Activated T-cell treated with anti-CD3 and anti-CD28 coated beads, Interleukin-2, amount 50 U/mL, for 4 hours (primary cell): ENCODE measurements at places on chromosomes 6 and 20. TPM values are rescaled to one million over a fixed set of nuclear protein-coding genes. Genes with fewer than 3 reads are reported as not detected.

The WFDC11 gene
- total RNA-seq, result not detected

The GPX5 gene
- total RNA-seq, result not detected

The ZFP57 gene
- total RNA-seq, result not detected

The TAGAP gene
- total RNA-seq, result 120 TPM

The CFB gene
- total RNA-seq, result 0.42 TPM

The STX11 gene
- total RNA-seq, result 31.8 TPM

The CAPN11 gene
- 0.68 TPM for total RNA-seq

GRCh38 chr6:146355521-146356100, 188.0 kb upstream of the RAB32 start:
- no peak for DNase-seq

GRCh38 chr6:100209323-100210136, 215.5 kb upstream of the MCHR2 start:
- no peak for DNase-seq

- no peak for DNase-seq
Measured at GRCh38 chr6:119161438-119161837, 83.0 kb upstream of the FAM184A start.

DNA sequence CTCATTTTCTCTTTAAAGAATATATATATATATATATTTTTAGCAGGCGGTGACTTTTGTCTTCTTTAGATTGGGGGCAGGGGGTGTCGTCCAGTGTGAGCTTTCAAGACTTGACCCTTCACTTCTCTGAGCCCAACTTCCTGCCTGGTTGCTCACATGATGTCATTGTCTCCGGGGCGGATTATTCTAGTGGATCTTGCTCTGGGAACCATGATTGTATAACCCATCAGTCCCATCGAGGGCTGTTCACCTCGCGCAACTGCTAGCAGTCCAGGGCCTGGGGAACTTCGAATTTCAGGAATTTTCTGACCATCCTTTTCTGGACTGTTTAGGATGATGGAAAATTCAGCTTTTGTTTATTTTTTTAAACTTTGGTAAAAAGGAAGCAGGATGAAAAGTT, 1.0 kb downstream of the IGF2R start:
- DNase-seq, result no peak

GRCh38 chr6:170096191-170096802, 194.6 kb downstream of the DLL1 start:
- DNase-seq, result no peak

DNA sequence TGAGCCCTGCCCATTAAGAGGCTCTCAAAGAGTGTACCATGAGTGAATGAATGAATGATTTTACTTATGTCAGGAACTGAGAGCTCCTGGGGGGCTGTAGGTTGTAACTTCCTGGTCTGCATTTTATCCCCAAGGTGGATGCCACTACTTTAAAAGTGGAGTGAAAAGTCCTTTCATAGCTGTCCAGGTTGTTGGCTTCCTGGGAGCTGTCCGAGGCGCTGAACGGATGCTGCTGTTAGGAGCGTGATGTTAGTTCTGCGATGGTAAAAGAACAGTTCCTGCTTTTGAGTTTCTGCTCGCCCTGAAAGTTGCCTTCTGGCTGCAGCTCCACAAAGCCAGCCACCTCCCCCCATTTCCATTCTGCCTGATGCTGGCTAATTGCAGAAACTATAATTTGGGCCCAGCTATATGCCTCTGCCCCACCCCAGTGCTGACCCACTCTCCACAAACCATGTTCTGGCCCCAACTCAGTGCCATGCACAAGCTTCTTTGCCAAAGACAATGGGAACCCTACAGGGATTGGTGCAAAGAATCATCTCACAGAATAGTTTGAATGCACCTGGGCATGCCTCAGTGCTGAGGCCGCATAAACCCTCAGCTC, 330.9 kb upstream of the CDH4 start:
- DNase-seq, result no peak

DNA sequence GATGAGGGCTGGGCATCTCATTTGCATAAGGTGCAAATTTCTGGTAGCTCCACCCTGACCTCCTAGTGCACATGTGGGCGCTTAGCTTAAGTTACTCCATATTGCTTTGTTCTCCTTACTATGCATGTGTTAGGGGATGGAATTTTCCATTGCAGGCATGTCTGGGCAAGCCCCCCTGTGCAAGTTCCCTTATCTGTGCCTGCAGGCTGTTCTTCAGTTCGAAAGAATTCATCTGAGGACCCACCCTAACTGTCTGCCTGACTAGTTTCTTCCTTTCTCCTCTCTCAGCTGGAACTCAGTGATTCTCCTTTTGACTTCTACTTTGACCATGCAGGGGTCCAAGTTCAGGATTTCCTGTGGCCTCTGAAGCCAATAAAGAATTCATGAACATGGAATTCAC, 30.2 kb downstream of the CCDC170 start:
- no peak for DNase-seq

- no peak for DNase-seq
Measured at GRCh38 chr20:13029687-13030375, 21.1 kb downstream of the SPTLC3 start.

- no peak for DNase-seq
Measured at GRCh38 chr6:81820980-81821379, 68.5 kb upstream of the TENT5A start.

DNA sequence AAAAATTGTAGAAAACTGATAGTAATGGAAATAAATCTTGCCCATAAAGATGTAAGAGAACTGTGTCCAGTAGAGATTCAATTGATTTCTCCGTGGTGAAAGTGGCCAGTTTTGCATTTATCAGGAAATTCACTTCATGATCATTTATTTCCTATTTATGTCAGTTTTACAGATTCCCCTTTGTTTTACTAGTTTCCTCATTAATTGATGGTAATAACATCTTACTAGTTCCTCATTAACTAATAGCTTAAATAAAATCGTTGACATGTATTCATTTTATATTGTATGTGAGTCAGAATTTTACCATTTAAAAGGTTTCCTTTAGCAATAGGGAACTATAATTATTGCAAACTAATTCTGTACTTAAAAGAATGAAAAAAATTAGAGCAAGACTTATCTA, 99.8 kb upstream of the ADGRF1 start:
- no peak for DNase-seq
